GDM1 (cell line): ENCODE measurements at places on chromosomes 3 and 15.

DNA sequence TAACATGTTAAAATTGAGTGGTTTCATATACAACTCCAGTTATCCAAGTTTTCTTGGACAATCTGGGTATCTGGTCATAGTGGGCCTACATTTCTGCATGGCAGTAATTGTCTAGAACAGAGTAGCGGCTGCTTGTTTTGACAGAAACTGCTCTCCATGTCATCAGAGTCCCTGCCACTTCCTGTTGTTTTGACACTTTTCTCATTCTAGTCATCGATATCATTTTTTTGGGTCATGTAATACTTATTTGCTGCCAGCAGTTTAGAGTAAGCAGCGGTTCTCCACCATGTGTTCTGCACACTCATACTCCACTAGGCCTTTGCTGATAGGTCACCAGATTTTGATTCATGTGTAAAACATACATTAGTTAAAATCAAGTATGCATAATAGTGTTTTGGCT is 81.5 kb downstream of the SLC25A26 start:
- DNase-seq, result no peak

DNA sequence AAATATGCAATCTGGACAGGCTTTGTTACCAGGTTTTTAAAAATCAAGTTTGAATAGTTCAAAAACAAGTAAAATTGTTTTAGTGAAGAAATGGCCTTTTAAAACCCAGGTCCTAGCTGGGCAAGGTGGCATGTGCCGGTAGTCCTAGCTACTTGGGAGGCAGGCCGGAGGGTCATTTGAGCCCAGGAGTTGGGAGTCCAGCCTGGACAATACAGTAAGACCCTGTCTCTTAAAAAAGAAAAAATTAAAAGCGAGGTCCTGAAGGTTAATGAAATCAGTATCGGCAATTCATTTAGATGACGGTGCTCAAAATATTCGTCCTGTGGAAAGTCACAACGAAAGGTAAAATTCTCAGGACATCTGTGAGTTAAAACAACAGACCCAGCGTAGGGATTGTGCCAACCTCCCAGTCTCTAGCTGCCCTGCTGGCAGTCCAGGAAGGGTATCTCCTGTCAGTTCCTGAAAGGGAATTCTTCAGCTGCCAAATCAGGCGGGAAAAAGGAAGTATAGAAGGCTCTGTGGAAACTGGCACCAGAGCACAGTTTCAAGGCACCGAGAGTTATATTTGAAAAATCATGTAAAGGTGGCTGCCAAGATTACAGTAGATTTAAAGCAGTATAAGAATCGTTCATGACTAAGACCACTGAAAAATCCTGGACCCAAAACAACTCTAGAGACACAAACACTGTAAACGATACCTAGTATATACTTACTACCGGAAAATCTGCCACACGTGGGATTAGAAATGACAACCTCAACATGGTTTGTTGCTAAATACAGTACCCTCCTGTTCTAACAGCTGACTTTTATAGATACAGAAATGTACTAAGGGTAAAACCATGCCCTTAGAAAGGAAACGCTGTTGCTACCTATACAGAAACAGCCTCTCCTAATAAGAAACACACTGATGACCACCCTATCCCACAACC is 1.2 kb upstream of the ABHD17C start:
- no peak for DNase-seq

- DNase-seq, result no peak
Measured at GRCh38 chr3:25385807-25386460, 42.1 kb upstream of the RARB start.

DNA sequence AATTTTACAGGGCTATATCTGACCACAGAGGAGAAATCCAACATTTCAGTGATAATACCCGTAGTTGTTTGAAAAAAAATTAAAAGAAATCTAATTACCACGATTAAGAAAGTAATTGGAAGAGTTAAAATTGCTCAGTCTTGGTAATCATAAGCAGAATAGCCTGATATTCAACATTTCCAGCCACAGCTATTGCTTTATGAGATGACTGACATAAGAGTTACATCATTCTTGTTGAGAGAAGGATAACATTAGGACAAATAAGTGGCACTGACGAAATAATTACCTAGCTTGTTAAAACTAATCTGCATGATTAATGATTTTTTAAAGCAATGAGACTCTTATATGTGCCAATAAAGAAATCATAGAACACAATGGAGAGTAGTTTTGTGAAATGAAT is 825.0 kb upstream of the GBE1 start:
- no peak for DNase-seq

GRCh38 chr3:126765187-126766069 is 61.4 kb downstream of the CHCHD6 start:
- no peak for DNase-seq

DNA sequence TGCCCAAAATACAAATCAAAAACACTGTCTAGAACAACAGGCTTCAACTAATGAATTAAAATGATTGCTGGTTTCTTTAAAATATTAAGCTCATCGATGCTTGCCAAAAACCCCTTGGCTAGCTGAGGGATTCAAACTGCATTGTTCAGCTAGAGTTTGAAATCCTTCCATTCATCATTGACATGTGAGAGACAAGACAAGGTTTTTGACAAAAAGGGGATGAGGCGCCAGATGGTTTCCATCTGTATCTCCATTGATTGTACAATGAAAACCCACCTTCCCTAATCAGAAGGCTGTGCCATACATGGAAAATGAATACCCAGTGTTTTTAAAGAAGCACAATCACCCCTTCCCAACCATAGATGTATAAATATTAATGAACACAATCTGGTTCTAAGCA is 67.8 kb downstream of the THRB start:
- DNase-seq, result no peak

DNA sequence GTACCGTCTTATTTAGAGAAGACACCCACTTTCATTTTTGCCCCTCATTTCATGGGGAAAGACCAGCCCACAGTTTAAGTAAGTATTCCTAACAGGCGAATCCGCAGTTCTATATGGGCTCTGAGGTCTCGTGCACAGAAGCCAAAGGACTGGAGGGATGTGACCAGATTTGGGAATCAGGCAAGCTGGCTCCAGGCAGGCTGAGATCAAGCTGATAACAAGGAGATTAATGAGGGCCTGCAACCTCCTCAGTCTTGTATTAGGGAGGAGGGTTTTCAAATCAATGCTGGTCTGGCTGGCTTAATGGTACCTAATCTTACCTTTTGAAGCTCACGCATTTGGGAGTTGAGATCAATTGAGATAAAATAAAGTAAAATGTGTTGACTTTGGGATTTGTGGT is 15.3 kb downstream of the ST8SIA2 start:
- DNase-seq, result no peak
